ENCODE measurements at places on chromosomes 4 and X.

GRCh38 chr4:13570916-13571315 is 26.6 kb upstream of the NKX3-2 start:
- DNase-seq = no peak

DNA sequence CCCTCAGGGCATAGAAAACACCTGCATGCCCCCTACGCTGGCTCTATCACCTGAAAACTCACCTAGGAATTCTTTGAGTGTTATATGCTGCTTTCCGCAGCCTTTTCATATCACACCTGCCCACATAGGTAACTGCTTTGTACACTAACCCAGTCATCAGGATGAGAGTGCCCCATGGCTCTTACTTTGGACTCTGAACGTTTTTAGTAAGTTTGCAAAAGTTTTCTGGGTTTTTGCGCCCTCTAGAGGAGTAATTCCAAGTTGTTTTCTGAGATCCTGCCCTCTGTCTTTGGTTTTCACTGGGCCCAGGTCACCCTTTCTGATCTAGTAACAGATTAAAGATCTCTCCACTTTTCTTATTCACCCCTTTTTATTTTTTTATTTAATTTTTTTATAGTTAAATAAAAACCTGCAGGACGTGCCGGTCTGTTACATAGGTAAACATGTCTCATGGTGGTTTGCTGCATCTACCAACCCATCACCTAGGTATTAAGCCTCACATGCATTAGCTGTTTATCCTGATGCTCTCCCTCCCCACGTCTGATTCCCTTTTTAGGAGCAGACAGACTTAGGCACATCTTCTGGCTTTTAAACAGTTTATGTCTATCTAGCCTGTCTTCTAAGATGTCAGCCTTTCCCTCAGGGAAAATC is 139.2 kb downstream of the NWD2 start:
- DNase-seq = peak; percentile 25

GRCh38 chr4:185502386-185502785 is 30.9 kb upstream of the CCDC110 start:
- no peak for DNase-seq

GRCh38 chrX:129077424-129078170 is 445.7 kb downstream of the SMARCA1 start:
- DNase-seq = no peak

Data from iPS DF 6.9 (cell line).